ENCODE measurements at places on chromosomes 6 and 20.

GRCh38 chr6:166582258-166582657 is 4.2 kb downstream of the RAMACL start:
- no peak for DNase-seq

- no peak for DNase-seq
Observed at GRCh38 chr6:50586331-50586675, 127.0 kb upstream of the TFAP2D start.

DNA sequence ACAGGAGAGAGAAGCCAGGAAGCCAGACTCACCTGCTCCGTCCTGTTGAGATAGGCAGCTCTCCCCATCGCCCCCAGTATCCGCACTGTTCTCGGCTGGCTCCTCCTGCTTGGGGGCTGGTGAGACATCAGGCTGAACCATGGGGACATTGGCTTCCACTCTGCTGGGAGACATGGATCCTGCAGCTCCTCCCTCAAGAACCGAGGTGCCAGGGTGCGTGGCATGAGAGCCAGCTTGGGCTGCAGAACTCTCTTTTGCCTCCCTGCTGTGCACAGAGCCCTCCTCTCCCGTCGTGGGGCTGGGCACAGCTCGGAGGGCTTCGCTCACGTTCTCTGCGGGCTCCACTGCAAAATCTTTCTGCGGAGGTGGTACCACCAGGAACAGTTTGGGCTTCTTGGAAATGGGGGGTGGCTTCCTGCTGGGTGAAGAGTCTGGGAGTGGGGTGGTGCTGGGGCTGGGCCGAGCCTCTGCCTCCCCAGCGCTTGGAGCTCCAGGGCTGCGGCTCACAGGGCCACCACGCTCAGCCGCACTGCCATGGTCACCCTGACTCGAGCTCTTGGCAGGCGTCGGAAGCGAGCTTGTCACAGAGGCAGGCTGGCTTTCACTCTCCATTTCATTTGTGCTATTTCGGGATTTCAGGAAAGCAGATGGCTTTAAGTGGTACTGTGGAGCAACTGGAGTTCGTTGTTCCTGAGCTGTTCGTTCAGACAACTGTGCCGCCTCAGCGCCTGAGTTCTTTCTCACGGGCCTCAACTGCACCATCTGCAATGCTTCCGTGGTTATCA is 26.5 kb downstream of the HEBP2 start:
- DNase-seq: no peak

GRCh38 chr6:20577173-20577688 is 43.0 kb downstream of the CDKAL1 start:
- DNase-seq: no peak

DNA sequence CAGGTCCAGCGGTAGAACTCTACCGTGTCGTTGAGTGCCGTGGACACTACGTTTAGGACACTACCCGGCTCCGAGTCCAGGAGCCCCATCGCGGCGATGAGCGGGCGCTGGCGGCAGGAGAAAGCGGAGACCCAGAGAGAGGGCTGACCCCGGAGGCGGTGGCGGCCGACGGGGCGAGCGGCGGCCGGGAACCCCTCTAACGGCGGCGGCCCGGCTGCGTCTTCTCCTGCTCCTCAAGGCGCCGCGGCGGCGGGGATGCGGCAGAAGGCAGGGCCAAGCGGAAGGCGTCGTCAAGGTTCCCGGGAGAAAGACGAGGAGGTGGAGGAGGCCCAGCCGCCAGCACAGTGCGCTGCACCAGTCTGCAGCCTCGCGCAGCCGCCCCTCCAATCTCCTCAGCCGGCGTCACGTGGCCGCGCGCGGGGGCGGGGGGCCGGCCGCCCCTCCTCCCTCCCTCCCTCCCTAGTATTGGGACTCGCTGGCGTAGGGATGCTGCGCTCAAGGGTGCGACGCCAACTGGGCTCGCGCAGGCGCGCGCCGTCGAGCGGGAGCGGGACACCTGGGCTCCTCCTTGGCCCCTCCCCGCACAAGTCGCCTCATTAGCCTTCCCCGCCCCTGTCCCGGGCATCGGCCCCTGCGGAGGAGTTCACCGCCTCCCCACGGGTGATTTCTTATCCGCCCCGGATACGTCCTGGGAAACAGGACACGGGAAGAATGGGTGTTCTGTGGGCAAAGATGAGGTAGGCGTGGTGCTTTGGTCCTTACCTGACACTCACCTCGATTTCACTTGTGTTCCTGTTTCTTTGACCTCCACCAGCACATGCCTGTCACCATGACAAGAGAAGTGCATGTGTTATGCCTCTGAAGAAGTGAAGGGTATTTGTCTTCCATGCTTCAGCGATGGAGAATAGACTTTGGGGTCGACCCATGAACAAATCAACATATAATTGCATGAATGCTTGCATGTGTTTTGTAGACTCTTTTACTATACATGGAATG is at the start of gene ELOVL4:
Gene ELOVL4 (minus strand): TSS at position 363 of the 996 bp plus-strand sequence. CDS start 274 bp downstream, at position 89.
- DNase-seq: peak; percentile 56

- DNase-seq: no peak
Observed at GRCh38 chr6:50952092-50952907, 133.6 kb downstream of the TFAP2B start.
